ENCODE measurements at places on chromosomes 1 and 21.

- no peak for DNase-seq
These were observed 1588.5 kb downstream of the BRINP3 start for GRCh38 chr1:188889166-188889565.

DNA sequence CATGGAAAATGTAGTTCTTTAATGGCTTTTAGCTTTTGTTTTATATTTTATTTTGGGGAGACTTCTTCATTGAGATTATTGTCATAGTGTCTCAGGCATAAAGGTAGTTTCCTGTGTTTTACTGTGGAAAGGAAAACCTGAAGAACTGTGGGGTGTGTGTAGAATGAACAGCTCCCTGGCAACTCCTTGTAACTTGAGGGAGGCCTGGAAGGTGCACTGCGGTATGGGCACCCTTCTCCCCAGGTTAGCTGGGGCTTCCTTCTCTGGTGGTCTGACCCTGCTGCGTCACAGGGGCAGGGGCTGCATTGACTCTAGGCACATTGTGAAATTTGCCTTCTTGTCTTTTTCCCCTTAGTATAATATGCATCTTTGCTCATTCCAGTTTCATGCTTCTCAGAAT, 1.7 kb downstream of the ATP1B1 start:
- DNase-seq, result no peak

DNA sequence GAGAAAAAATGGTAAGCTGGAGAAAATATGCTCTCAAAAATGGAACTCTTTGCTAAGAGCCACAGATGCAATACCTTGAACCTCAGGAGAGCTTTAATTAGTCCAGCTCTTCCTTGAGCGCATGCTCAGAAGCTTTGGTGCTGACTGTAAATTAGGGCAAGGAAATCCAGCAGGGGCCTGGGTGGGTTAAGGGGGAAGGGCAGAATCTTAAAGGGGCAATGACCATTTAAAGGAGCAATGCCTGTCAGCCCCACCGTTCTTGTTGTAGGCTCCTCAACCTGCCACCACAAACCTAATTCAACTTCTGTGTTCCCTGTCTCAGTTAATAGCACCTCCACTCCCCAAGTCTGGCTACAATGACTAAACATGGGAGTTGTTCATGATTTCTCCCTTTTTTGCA, 6.8 kb upstream of the SLC22A15 start:
- no peak for DNase-seq

GRCh38 chr21:17610911-17611310, 1.8 kb downstream of the BTG3 start:
- DNase-seq, result peak; percentile 10

DNA sequence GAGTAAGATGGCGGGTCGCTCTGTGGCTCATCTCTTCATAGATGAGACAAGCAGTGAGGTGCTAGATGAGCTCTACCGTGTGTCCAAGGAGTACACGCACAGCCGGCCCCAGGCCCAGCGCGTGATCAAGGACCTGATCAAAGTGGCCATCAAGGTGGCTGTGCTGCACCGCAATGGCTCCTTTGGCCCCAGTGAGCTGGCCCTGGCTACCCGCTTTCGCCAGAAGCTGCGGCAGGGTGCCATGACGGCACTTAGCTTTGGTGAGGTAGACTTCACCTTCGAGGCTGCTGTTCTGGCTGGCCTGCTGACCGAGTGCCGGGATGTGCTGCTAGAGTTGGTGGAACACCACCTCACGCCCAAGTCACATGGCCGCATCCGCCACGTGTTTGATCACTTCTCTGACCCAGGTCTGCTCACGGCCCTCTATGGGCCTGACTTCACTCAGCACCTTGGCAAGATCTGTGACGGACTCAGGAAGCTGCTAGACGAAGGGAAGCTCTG, 2.4 kb downstream of the TNFAIP8L2 start:
- DNase-seq, result no peak

- DNase-seq, result no peak
These were observed 9.1 kb upstream of the IRF2BP2 start for GRCh38 chr1:234619071-234619480.

- no peak for DNase-seq
These were observed 95.0 kb upstream of the VAV3 start for GRCh38 chr1:108059945-108060344.

- no peak for DNase-seq
These were observed 39.9 kb upstream of the SMYD2 start for GRCh38 chr1:214241060-214241459.

DNA sequence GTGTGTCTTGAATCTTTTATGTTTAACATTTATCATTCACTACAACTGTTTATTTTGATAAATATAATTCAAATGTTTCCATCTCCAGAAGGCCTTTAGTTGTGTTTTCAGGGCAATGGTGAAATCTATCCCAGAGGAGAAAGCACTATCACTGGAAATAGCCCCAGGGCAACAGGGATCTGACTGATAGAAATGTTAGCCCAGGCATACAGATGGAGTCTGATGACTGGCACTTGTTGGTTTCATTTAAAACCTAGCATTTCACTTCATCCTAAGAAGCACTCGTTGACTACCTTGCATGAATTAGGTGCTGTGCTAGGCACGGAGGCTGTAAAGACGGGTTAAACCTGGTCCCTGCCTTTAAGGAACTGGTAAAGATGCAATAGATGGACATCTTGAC, 103.1 kb downstream of the C1orf21 start:
- DNase-seq, result no peak

DNA sequence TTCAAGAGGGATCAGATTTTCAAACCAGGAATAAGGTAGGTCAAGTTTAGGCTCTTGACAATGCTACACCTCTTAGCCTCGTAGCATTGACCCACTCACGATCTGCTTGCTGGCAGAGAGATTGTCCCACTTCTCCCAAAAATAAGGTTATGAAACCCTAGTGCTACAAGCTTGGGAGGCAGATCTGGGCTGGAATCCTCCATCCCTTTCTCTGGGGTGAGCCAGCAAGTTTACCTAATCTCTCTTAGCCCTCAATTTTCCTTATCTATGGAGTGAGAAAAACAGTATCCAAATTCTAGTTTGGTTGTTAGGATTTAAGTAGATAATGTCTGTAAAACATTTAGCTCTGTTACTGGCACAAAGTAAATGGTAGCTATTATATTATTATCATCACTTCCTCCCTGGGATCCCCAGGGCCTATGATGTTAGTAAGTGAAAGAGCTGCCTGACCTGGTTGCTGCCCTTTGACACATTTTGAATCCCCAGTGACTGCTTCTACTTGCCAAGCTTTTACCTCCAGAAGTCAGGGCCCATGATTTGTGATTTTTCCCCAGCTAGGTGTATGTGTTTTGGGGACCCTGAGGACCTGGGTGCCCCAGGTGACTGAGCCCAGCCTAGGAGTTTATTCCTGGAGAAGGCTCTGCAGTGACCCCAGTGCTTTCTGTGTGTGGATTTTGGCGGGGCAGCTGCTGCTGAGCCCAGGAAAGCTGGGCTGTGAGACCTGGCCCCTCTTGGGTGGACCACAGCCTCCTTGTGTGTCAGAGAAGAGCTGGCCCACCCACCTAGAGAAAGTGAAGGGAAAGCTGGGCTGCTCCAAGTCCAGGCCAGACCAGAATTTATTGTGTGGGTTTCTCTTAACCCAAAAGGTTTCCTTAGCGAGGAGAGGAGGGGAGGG, 48.2 kb upstream of the VANGL1 start:
- no peak for DNase-seq

GRCh38 chr1:117014209-117014608, 12.6 kb downstream of the CD101 start:
- DNase-seq, result no peak

DNA sequence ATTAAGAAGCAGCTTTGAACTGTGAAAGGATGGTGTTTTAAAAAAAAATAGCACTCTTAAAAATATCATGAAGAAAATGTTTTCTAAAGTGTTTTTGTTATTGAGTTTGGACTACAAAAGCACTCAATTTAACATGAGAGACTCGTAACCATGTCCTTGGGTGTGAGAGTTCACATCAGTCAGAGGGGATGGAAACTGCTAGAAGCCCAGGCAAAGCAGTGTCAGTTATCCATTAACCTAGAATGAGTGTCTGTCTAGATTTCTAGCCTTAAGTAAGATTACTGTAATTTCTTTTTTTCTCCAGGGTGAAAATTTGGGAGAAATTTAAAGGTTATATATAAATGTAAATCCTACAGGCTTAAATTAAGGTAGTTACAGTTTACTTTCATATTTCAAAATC, 31.7 kb downstream of the SLC5A9 start:
- no peak for DNase-seq

- no peak for DNase-seq
These were observed 146.9 kb downstream of the RWDD3 start for GRCh38 chr1:95380909-95381308.

GRCh38 chr1:26300578-26301275, 5.7 kb downstream of the UBXN11 start:
- no peak for DNase-seq

DNA sequence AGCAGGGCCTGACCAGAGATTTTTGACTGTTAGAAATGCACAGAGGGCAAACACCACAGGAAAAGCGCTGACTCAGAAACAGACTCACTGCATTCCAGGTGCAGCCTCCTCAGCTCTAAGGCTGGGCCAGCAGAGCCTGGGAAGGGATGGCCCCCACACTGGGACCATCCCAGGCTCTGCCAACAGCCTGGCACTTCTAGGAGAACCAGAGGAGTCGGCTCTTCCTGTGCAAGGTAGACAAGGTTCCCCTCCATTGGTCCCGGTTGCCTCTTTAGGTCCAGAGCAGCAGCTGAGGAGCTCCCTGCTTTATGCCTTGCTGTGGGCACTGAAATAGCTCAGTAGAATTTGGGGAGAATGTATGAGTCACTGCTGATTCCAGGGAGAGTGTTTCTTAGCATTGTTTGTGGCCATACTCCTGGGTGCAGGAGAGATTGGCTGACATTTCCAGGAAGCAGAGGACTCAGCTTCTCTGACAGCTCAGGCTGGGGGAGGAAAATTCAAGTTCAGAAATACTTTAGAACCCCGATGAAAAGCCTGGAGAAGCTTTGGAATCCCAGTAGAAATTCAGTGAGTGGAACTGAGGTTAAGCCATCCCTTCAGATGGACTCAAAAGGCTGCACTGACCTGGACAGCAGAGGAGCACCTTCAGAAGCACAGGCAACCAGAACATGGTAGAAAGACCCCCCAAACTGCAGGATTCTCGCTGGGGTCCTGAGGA, 19.7 kb downstream of the PRAMEF1 start:
- no peak for DNase-seq

DNA sequence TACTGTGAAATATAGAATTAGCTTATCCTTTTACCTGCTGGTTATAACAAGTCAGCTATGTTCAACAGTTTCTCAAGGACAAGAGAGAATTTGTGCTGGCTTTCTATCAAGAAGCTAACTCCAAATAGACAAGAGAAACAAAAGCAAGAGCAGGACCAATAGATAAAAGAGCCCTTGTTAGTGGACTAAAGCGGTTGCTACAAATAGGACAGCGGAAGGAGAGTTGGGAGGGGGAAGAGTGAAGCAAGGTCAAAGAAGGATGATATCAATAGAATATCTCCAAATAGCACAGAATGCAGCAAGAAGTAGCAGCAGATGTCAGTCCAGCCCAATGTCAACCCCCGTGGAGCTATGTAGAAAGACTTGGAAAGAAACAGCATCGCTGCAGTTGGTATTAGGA, 53.0 kb upstream of the AKT3 start:
- peak; percentile 56 for DNase-seq

GRCh38 chr1:55898181-55898580, 681.2 kb downstream of the PLPP3 start:
- no peak for DNase-seq

DNA sequence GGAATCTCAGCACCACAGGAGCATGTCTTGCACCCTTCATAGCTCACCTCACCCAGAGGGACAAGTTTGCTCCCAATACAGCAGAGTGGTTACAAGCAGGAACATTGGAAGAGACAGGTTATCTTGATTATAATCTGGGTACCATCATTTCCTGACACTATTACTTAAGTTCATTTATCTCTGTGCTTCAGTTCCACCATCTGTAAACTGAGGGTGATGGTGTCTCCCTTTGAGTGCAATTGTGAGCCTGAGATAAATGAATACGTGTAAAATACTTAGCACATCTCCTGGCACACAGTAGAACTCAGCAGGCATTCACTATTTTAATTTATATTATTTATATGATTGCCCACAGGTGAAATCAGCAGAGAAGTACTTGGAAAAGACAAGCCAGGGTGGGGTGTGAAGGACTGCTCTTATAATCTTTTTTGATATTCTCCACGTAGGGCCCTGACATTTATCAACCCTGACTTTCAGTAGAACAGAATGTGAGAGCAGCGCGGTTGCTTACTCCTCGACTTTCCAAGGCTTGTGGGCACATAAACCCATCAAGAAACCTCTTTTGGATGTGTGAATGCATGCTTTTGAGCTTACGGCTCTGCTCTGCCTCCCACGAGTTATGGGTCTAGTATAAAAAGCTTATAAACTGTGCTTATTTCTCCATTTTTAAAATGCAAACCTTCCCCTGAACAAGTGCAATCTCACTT, 34.9 kb downstream of the DUSP10 start:
- no peak for DNase-seq

- DNase-seq, result no peak
These were observed 15.2 kb downstream of the PLPPR4 start for GRCh38 chr1:99279525-99279924.

- DNase-seq, result no peak
These were observed 138.5 kb downstream of the SLC45A1 start for GRCh38 chr1:8456308-8456912.

DNA sequence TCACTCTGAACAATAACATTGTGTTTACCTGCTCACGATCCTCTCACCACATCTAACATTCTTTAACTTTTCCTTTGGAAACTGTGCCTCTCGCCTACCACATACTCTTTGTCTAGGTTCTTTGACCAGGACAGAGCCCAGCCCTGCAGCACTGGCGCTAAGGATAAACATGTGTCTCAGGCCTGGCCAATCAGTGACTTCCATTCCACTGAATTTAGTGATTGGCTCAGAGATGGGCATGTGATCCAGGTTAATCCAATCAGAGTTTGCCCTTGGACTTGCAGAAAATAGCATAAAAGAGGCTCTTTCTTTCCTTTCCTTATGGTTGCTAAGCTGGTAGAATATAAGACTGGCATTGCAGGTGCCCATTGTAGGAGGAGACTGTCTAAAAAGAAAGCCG, 605.7 kb downstream of the MATN1 start:
- DNase-seq, result no peak

DNA sequence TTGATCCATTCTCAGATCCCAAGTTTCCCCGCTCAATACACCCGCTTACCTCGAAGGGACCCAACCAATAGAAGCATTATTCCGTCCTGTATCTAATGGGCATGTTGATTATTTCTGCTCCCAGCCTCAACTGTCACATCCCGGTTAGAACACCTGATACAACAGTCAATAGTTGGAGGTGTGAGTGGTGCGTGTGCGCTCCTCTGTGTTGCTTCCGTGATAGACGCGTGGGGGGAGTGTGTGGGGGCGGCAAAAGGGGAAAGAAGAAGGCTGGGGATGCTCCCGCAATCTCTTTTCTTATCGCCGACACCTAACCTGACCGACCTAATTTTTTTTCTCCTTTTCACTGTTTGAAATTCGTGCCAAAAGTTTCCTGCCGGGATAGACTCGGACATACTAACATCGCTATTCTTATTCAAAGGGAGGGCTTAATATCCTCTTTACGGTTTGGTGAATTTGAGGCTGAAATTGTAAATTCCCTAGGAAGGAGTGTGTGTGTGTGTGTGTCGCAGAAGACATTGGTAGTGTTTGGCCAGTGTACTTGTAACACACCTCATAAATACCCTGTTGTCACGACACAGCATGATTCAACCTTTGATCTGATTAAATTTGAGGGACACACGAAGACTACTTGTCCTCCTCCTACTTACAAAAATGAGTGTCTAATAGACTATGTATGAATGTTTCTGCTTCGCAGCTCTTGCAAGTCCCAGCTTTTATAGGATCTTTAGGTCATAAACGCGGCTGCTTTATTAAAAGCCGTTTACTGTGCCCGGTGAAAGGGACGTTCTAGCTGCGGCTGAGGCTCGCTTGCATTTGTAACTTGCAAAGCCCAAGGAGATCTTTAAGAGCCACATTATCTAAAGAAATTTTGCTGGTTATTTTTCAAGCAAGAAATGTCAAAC, 1.5 kb upstream of the PROX1 start:
- no peak for DNase-seq

Data from putamen (tissue), 1 donor.